ENCODE measurements at places on chromosomes 3 and 15.

- no peak for DNase-seq
Observed at GRCh38 chr3:148937467-148938255, 53.7 kb upstream of the GYG1 start.

- DNase-seq = no peak
Observed at GRCh38 chr15:88166082-88166993, 90.2 kb downstream of the NTRK3 start.

- DNase-seq = no peak
Observed at GRCh38 chr3:23952646-23953045, 7.6 kb downstream of the NR1D2 start.

GRCh38 chr3:151305060-151305774, 11.4 kb downstream of the GPR87 start:
- no peak for DNase-seq

- DNase-seq = no peak
Observed at GRCh38 chr3:158782283-158782989, 19.4 kb upstream of the MFSD1 start.

- DNase-seq = no peak
Observed at GRCh38 chr15:57685306-57686095, 21.0 kb upstream of the POLR2M start.

- no peak for DNase-seq
Observed at GRCh38 chr3:72950372-72950771, 46.2 kb upstream of the PPP4R2 start.

- DNase-seq = no peak
Observed at GRCh38 chr3:195258449-195259153, 12.4 kb downstream of the XXYLT1 start.

GRCh38 chr15:80953953-80954778, 35.5 kb downstream of the MESD start:
- no peak for DNase-seq

DNA sequence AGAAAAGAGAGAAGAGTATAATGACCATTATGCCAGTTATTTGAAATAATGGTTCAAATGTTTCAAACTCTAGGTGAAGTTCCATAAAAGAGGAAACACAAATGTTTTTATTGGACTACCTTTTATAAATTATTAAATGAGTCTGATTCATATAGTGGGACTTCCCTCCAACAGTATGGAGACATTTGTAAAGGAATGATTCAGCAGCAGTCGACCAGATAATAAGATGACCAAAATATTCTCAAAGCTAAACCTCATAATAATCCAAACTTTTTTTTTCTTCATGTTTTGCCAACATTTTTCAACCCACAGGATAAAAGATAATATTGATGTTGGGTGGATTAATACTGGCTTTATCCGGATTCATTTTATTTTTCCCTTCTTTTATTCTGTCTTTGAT, 18.8 kb downstream of the TIPARP start:
- no peak for DNase-seq

DNA sequence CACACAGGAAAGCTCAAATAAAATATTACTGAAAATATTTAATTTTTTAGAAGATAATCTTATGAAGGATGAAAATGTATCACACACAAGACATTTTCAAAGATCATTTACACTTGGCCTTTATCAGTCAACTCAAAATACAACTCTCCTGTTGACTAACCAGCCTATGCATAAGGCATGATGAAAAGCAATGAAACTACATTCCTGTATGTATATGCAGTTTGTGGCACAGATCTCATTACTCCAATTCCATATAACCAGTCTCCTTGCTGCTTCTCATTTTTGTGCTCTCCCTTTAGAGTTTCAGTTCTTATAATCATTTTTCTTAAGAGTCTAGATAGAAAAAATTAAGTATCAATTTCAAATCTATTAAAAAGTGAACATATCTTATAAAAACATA, 25.8 kb downstream of the AQR start:
- DNase-seq = no peak

DNA sequence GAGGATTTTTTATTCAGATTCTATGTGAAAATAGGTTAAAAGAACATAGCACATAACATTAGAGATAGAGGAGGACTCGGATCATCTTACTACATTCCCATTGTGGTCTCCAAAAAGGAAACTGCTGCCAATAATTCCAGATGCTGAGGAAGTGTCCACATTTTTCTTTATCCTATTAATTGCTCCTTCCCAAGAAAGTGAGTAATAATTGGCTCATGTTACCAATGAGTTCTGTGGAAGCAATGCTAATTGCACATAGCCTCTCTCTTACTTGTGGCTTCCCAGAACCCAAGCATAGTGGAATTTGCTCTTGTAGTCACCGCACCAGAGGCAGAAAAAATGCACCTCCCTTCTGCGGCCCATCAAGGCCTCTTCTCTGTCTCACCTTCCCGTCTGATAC, 208.4 kb downstream of the PLOD2 start:
- DNase-seq = no peak

GRCh38 chr3:14520967-14521366, 19.2 kb downstream of the GRIP2 start:
- DNase-seq = no peak

GRCh38 chr3:40779039-40779438, 254.3 kb downstream of the ZNF621 start:
- no peak for DNase-seq

DNA sequence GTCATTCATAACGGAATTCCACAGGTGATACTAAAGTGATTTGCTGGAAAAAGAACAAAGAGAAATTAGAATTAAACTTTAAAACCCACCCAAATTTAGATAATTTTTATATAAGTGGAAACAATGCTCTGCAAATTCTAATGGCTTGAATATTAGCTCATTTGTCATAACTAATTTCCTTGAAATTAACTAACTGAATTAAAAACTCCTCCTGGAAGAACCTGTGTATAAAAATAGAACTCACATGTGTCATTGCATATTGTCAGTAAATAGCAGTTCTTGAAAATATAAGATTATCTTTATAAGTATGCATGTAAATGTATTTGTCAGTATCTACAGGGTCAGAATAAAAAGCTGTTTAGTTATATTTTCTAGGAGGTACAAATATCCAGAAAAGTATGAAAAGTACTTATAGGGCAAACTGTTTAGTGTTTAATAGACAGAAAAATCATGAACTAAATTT, 16.3 kb downstream of the ZIC1 start:
- DNase-seq = no peak

DNA sequence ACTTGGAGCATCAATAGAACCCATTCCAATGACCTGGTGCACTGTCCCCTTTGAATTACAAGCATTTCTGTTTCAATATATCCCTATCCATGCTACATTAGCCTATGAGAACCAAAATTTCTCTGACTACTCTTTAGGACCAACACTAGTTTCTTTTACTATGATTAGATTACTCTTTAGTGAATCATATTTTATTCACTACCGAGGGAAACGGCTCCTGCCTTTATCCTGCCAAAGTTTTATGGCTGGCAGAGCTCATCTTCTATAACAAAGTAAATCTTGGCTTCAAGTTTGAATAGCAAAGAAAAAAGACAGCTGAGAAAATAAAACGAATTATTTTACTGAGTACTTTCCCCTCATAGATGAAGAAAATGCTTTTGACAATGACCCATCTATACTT, 120.9 kb downstream of the SLC9A9 start:
- no peak for DNase-seq

GRCh38 chr3:144073698-144074097, 102.1 kb downstream of the DIPK2A start:
- no peak for DNase-seq

GRCh38 chr3:163175970-163176369, 1679.4 kb downstream of the OTOL1 start:
- DNase-seq = no peak

GRCh38 chr3:12234192-12234591, 54.7 kb upstream of the PPARG start:
- DNase-seq = no peak

GRCh38 chr15:28002867-28003266, 96.2 kb downstream of the OCA2 start:
- DNase-seq = no peak

DNA sequence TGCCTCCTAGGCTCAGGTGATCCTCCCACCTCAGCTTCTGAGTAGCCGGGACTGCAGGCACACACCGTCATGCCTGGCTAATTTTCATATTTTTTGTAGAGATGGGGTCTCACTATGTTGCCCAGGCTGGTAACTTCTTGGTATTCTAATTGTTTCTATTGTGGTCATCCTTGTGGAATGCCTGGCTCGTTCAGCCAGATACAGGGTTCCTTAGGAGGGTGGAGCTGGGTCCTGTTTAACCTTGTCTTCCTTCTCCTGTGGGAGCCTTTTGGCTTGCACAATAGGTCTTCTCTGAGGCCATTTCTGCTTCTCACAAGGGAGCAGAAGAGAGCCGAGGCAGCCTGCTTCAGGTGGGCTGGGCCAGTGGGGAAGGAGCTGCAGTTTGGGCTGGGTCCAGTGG, 15.7 kb downstream of the PLEKHO2 start:
- DNase-seq = no peak

- no peak for DNase-seq
Observed at GRCh38 chr3:192597506-192597905, 129.8 kb downstream of the FGF12 start.

DNA sequence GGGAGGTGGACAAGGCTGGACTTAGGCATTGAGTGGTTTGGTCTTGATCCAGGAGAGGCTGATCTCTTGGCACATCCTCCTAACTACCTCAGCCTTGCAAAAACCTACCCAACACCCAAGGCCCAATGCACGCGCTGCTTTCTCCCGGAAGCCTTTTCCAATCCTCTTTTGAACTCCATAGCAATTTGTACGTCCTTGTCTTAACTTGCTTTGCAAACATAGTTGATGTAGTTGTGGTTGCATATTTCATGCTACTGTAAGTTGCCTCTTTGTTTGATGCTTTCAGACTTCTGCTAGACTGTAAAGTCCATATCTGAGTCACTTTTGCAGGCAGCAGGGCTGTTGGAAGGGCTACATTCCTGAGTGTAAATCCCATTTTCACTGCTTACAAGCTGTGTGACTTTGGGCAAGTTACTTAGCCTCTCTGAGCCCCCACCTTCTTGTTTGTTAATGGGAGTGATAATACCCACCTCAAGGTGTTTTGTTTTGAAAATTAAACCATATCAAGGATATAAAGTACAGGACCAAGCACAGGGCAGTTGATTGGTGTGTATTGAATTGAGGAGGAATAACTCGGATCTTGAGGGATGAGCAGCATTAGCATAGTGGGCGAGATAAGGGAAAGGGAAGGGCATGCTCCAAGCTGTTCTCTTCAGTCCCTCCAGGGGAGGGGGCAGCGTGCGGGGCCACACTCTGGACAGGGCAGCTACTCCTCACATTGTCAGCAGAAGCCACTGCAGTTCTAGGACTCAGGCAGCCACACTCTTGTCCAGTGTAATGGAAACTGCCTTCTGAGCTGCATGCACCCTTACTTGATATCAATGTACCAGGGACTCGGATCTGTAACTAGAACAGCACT, 28.8 kb downstream of the SIAH2 start:
- DNase-seq = no peak

GRCh38 chr15:74961616-74962015, 5.0 kb upstream of the RPP25 start:
- no peak for DNase-seq

DNA sequence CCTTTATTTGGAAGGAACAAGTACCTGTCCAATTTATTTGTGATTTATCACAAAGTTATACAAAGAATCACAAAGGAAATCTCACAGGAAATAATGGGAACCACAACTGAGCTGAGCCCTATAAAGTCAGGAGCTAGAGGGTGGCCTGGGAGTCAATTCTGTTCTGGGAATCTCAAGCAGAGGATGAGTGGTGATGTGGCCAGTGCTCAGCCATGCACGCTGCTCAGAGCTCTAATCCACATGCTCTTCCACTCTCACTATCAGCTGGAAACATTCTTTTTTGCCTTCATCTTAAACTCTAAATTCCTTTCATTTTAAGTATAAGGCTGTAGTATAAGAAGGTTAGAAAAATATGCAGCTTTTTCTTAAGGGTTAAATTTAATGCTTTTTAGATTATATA, 36.6 kb downstream of the UACA start:
- DNase-seq = no peak

DNA sequence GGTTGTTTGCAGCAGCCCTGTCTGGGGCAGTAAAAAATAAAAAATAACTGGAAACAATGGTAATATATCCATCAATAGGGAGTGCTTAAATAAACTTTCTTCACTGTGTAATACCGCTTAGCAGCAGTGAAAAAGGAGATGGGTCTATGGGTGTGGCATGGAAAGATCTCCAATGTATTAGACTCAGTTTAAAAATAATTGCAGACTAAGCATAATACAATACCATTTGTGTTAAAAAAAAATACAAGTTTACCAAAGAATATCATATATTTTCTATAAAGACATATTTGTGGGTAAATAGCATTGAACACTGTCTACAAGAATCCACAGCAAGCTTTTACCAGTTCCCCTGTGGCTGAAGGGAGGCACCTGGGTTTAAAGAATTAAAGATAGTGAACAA, 1.0 kb upstream of the ARHGEF3 start:
- no peak for DNase-seq

GRCh38 chr3:194872669-194872977, 186.9 kb downstream of the FAM43A start:
- DNase-seq = no peak

DNA sequence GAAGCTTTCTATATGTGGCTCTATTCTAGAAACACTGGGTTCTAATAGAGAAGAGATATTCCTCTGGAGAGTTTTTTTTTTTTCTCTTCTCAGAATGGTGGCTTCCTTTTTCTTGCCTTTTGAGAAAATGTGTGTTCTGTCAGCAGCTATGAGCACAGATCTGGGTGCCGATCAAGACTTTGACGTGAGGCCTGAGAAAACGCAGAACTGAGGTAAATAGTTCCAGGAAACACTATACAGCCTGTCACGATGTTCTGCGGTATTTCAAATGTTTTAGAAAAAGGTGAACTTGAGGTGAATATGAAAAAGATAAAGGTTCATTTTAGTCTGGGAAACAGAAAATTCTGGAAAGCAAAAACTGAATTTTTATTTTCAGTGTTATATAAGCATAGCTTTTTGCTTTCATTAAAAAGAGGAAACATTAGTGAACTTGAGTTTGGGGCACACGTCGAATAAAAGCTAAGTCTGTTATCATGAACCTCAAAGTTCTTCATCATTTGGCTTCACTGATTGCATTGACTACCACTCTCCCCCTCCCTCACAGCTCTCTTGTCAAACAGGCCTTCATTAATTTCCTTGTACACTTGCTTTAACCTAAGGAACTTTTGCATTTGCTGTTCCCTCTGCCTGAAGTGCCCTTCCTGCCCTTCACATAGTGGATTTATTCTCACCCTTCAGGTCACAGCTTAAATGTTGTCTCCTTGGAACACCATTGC, 265.1 kb downstream of the NFKBIZ start:
- peak; percentile 33 for DNase-seq

DNA sequence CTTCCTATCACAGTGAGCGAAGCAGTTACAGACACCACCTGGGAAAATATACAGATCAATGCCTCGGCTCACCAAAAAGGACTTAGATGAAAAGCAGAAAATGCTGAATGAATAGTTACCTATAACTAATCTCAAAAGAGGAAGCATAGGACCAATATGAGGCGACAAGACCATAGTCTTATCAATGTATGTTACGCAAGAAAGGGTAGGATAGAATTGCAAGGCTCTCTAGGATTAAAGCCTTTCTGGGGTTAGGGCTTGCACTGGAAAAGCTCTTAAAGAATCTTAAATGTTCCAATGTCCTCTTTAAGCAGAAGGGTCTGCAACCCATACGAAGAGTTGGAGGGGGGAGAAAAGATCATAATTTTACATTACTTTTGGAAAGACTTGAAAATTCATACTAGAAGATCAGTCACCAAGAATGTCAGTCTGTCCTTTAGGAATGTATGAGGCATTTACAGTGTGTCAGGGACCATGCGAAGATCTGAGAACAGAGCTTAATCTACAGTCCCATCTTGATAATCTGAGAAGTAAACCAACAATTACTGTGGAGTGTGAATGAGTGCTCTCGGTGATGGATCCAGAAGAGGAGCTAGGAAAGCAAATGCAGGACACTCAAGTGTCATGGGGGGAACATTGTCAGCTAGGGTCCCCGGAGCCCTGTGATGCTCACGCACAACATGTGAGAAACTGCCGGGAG, 185.9 kb downstream of the GREM1 start:
- DNase-seq = no peak

Measured in activated CD4-positive, alpha-beta T cell treated with anti-CD3 and anti-CD28 coated beads, Interleukin-2, amount 50 U/mL, for 4 hours (primary cell).